Muscle of leg (tissue), 16 donors: ENCODE measurements at places on chromosomes 3 and 15. TPM values are rescaled to one million over a fixed set of nuclear protein-coding genes. Genes with fewer than 3 reads are reported as not detected.

Gene GOLGA8R
- total RNA-seq, result 3.1 TPM

Gene LCTL
- not detected for total RNA-seq

Gene EPHA6
- total RNA-seq, result 0.62 TPM

Gene SPSB4
- total RNA-seq, result 13.1 TPM

Gene EIF4E3
- total RNA-seq, result 4.2 TPM

Gene CPN2
- 0.04 TPM for total RNA-seq

Gene CHL1
- 4.2 TPM for total RNA-seq

- no peak overlapping the region for H3K4me3 ChIP-seq
- no peaks in the 10 kb centered on the region for H3K36me3 ChIP-seq
- H3K27ac ChIP-seq, result no peak overlapping the region
- no peaks in the 10 kb centered on the region for H3K27me3 ChIP-seq
- no peak for DNase-seq
Measured at GRCh38 chr3:73791356-73791755, 166.6 kb upstream of the PDZRN3 start.

GRCh38 chr3:49703956-49704355 lies 14.6 kb downstream of the RNF123 start:
- no peak overlapping the region for H3K4me3 ChIP-seq
- peaks cover 74% of the 10 kb centered on the region for H3K36me3 ChIP-seq
- no peaks in the 10 kb centered on the region for H3K4me1 ChIP-seq
- no peak for DNase-seq
- no peaks in the 10 kb centered on the region for H3K27me3 ChIP-seq
- H3K27ac ChIP-seq, result no peak overlapping the region

DNA sequence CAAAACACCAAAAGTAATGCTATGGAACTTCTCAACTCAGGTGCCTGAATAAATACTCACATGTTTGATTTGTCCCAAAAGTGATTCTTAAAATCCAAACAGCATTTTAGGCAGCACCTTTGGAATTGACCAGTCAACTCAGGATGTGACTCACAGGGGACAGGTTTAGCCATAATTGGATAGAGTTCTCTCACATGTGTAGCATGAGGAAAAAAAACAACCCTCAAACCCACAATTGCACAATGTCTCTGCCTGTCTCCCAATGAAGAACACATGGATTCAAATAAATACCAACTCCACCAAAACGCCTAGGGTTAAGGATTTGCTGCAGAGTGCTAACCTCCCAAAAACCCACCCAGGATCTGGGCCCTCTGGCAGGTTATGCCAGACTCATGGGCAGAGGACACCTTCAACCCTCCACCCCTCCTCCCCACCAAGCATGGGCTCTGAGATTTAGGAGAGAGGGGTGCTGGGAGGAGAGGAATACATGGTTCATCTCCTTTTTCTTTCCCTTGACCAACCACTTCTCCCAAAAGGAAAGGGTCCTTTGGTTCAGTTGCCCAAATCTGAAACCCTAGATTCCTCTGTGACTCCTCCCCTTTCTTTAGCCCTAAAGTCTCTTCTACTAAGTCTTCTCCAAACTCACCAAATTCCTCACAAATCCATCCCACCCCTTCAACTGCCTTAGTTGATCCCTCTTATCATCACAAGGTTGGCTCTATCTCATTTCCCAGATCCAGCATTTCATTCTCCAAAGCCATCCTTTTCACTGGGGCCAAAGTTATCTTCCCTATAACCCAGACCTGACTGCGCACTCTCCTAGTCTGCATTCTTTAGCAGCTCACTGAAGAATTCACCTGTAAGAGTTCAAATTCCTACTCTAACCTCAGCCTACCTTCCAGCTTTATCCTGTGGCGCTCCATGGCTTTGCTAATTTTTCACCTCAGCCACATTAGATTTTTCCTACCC lies 7.7 kb downstream of the RYK start:
- peaks cover 4% of the 10 kb centered on the region for H3K36me3 ChIP-seq
- H3K27ac ChIP-seq, result no peak overlapping the region
- peaks cover 2% of the 10 kb centered on the region for H3K4me1 ChIP-seq
- no peak overlapping the region for H3K4me3 ChIP-seq

DNA sequence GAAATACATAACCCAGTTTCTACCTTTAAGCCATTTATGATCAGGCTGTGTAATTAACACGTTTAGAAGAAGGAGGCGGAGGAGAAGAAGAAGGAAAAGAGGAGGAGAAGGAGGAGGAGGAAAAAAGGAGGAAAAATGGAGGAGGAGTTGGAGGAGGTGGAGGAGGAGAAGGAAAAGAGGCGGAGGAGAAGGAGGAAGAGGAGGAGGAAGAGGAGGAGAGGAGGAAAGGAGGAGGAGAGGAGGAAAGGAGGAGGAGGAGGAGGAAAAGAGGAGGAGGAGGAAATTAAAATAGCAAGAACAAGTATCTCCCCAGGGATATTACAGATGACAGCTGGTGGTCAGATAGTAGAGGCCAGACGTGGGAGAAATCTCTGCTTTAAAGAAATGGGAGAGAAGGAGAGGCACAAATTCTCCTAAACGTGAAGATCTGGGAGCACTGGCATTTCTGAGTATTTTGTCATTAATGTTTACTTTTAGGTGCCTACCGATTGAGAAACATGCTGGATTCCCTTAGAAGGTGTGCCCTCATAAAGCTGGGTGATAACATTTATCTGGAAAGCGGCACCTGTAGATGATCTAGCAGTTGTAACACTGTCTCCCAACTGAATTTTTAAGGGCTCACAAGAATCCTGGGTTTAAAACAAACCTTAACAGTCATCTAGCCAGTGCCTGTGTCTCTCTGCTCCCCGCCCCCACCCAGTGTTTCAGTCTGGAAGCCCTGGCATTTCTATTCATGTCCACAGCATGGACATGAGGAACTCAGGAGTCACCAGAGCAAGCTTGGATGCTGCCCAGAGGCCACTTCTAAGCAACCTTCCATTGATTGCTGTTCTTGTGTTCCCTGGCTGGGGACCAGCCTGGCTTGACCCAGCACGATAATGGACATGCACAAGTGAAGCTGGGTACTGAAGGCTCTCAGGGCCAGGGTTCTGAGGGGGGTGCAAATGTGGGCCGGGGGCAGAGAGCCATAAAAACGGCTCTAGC lies 75.2 kb downstream of the CHRNA7 start:
- H3K4me1 ChIP-seq, result peaks cover 7% of the 10 kb centered on the region
- no peak overlapping the region for H3K4me3 ChIP-seq
- DNase-seq, result peak; percentile 16
- H3K27me3 ChIP-seq, result peaks cover 2% of the 10 kb centered on the region

- no peak overlapping the region for H3K4me3 ChIP-seq
- peaks cover 28% of the 10 kb centered on the region for H3K36me3 ChIP-seq
- peaks cover 50% of the 10 kb centered on the region for H3K4me1 ChIP-seq
- H3K27me3 ChIP-seq, result no peaks in the 10 kb centered on the region
- H3K27ac ChIP-seq, result no peak overlapping the region
Measured at GRCh38 chr15:68808091-68808490, 12.6 kb downstream of the ANP32A start.

DNA sequence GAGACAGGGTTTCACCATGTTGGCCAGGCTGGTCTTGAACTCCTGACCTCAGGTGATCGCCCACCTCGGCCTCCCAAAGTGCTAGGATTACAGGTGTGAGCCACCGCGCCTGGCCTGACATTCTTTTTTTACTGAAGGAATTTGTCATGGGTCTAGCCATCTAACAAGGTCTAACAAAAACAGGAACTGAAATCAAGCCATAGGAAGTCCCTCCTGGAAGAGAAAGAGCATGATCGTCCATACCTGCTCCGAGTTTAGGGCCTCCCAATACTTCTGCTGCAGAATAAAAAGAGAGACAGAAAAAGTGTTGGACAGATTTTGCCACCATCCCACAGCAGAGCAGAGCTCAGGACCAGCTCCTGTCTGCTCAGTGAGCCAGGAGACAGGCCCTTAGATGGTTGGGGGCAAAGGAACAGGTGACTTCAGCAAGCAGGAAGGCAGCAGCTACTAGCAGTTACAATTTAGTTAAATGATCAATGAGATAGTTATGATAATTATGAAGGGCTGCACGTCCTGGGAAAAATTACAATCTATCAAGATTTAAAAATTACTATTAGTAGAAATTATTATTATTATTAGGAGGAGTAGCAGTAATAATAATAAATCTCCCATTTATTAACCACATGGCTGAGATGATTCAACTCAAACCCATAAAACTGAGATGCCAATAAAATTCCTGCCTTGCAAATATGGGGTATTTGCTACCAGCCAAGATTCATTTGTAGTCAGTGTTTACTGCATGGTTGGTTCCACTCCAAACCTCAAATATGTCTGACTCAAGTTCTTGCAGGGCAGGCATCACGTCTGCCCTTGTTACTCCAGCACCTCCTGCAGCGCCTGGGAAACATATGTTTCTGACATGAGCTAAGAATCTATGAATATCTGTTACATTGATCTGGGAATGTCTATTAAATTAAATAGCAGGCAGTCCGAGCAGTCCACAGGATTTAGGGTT lies 40.1 kb downstream of the TMEM44 start:
- DNase-seq, result peak; percentile 51
